ENCODE measurements at places on chromosomes 7 and 10.

DNA sequence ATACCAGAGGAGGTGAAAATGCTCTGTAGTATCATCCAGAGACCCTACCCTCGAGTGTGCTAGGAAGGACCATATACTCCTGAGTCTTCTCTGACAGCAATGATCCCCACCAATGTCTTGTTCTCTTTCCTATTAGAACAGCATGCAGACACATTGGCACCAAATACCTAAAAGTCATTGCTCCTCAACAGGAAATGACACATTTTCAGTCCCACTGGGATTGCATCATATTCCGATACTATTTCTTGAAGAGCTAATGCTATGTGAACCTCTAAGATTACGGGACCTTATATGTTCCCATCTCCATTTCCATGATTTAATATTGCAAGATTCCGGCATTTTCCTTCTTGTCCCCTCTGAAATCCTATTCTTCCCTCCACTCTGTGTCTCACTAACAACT is 177.4 kb downstream of the NRP1 start:
- H3K4me1 ChIP-seq = no peaks in the 10 kb centered on the region
- H3K27ac ChIP-seq = no peak overlapping the region
- H3K27me3 ChIP-seq = no peaks in the 10 kb centered on the region
- DNase-seq = no peak
- no peak overlapping the region for H3K4me3 ChIP-seq

DNA sequence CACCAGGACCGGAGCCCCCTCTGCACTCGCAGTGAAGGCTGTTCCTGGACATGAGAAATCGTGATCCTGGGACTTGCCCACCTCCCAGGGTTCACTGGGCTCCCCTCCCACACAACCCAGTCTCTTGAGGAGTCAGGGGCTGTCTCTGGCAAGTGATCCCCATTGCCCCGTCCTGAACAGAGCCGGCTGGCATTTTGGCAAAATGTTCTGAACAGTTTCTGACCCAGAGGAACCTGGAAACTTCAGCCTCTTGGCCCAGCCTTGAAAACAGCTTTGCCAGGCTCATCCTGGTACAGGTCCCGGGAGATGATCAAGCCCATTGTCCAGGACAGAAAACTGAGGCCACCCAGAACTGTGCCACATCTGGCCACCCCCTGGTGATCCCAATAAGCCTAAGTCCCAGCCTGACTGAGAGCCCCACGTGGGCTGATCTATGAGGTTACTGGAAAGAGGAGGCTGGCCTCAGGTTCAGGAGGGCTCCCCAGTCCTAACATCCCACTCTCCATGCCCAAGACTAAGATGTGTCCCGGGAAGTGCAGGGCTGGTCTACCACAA is 115.7 kb downstream of the OAT start:
- DNase-seq = peak; percentile 52
- H3K36me3 ChIP-seq = no peaks in the 10 kb centered on the region
- no peaks in the 10 kb centered on the region for H3K4me1 ChIP-seq
- H3K27ac ChIP-seq = no peak overlapping the region
- no peak overlapping the region for H3K4me3 ChIP-seq

GRCh38 chr10:103983367-103983911 is 16.5 kb downstream of the SLK start:
- H3K36me3 ChIP-seq = no peaks in the 10 kb centered on the region
- H3K4me1 ChIP-seq = peaks cover 46% of the 10 kb centered on the region
- no peak for DNase-seq
- H3K27me3 ChIP-seq = no peaks in the 10 kb centered on the region

- DNase-seq = no peak
- H3K4me1 ChIP-seq = no peaks in the 10 kb centered on the region
- H3K4me3 ChIP-seq = no peak overlapping the region
- no peaks in the 10 kb centered on the region for H3K36me3 ChIP-seq
Observed at GRCh38 chr7:72391821-72392377, 20.2 kb downstream of the CALN1 start.

- no peaks in the 10 kb centered on the region for H3K4me1 ChIP-seq
- no peak overlapping the region for H3K27ac ChIP-seq
- DNase-seq = no peak
- H3K36me3 ChIP-seq = no peaks in the 10 kb centered on the region
- no peak overlapping the region for H3K4me3 ChIP-seq
Observed at GRCh38 chr7:268991-269390, 21.0 kb upstream of the FOXL3 start.

GRCh38 chr10:125392609-125393008 is 232.2 kb upstream of the CTBP2 start:
- H3K27ac ChIP-seq = no peak overlapping the region
- H3K36me3 ChIP-seq = no peaks in the 10 kb centered on the region
- H3K4me1 ChIP-seq = no peaks in the 10 kb centered on the region
- no peak for DNase-seq
- H3K27me3 ChIP-seq = no peaks in the 10 kb centered on the region
- H3K4me3 ChIP-seq = no peak overlapping the region

All from sigmoid colon (tissue), 7 donors.